SJSA1 (cell line): ENCODE measurements at places on chromosomes 7 and 10. TPM values are rescaled to one million over a fixed set of nuclear protein-coding genes. Genes with fewer than 3 reads are reported as not detected.

DNA sequence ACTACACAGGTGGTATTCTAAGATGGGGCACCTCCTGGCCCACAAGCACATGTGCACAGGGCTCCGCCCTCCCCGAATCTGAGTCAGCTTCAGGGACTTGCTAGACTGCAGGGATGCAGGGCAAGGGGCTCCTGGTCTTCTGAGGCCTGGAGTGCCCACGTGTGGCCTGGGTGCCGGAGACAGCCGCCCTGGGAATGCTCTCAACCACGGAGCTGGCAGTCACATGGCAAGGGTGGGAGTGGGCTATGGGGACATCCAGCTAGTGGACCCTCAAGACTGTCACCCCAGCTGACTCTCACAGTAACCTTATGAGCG lies 42.7 kb downstream of the CFAP46 start:
- H3K4me3 ChIP-seq: no peak overlapping the region
- H3K27me3 ChIP-seq: peaks cover 16% of the 10 kb centered on the region
- no peaks in the 10 kb centered on the region for H3K4me1 ChIP-seq

- H3K4me1 ChIP-seq: no peaks in the 10 kb centered on the region
- H3K27ac ChIP-seq: no peak overlapping the region
- no peak for DNase-seq
- H3K36me3 ChIP-seq: no peaks in the 10 kb centered on the region
- H3K4me3 ChIP-seq: no peak overlapping the region
- H3K27me3 ChIP-seq: peaks cover 6% of the 10 kb centered on the region; the same call in 1 of the 2 replicates
Observed at GRCh38 chr7:159116581-159117339, 27.9 kb downstream of the VIPR2 start.

- H3K36me3 ChIP-seq: no peaks in the 10 kb centered on the region
- H3K4me3 ChIP-seq: no peak overlapping the region
- no peak overlapping the region for H3K27ac ChIP-seq
- no peaks in the 10 kb centered on the region for H3K27me3 ChIP-seq
- no peak for DNase-seq
Observed at GRCh38 chr10:47255033-47255813, 44.8 kb upstream of the GDF10 start.

DNA sequence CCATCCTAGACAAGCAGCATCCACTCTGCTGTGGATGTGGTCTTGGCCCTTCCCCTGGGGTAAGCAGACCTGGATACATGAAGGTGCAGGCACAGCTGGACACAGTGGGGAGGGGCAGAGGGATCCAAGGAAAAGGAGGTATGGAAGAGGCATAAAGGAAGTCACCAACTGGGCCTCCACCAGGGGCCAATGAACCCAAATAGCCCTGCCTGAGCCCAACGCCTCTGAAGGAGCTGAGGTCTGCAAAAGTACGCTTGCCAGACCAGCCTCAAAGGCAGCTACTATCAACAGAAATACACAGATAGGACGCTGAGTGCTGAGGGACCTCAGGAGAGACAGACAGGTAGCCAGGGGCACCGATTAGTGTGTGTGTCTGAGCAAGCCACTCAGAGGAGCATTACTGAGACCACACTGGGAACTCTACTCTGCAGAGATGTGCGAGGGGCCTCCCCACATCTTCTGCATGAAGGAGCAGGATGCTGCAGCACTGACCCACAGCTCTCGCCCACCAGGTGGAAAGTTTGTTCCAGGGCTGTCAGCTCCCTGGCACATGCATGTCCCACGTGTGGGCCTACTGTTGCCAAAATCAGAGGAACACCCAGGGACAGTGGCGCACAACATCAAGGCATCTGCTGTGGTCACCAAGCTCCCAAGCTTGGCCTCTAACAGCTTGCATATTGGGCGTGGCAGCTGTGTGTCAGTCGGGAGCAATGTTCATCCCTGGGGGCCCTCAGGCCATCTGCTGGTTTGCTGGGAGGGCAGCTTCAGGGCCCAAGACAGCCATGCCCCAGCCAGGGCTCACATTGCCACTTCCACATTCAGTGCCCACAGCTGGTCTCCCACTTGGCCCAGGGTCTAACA lies 40.0 kb downstream of the MKI67 start:
- no peaks in the 10 kb centered on the region for H3K4me1 ChIP-seq
- H3K4me3 ChIP-seq: no peak overlapping the region
- H3K27me3 ChIP-seq: no peaks in the 10 kb centered on the region
- no peaks in the 10 kb centered on the region for H3K36me3 ChIP-seq
- H3K27ac ChIP-seq: no peak overlapping the region

- no peak overlapping the region for H3K4me3 ChIP-seq
- no peak overlapping the region for H3K27ac ChIP-seq
- H3K27me3 ChIP-seq: no peaks in the 10 kb centered on the region
- DNase-seq: no peak
- H3K4me1 ChIP-seq: no peaks in the 10 kb centered on the region
- no peaks in the 10 kb centered on the region for H3K36me3 ChIP-seq
Observed at GRCh38 chr10:111709603-111710002, 474.0 kb downstream of the GPAM start.

DNA sequence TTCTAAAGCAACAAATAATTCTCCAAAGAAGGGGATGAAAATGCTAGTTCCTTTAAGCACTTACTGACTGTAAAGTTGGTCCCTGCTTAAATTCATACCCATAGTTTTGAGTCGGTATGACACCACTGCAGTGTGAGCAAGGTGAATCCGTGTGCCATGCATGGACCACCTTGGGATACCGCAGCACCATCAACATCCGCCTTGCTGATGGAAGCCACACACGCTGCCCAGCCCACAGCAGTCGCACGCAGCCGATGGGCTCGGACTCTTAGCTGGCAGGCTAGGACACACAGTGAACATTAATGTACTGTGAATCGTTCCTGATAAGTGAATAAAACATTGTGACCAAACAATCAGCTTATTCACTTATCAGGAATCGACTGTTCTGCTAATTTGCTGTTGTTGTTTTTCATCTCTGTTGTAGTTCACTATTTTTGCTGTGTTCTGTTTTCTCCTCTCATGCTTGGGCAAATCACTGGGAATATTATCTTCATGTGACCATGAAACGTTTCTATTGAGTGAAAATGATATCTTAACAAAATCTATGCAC lies 275.5 kb downstream of the USP6NL start:
- no peak overlapping the region for H3K27ac ChIP-seq
- no peaks in the 10 kb centered on the region for H3K36me3 ChIP-seq
- no peak overlapping the region for H3K4me3 ChIP-seq
- no peak for DNase-seq
- no peaks in the 10 kb centered on the region for H3K27me3 ChIP-seq

- H3K36me3 ChIP-seq: no peaks in the 10 kb centered on the region
- no peak overlapping the region for H3K4me3 ChIP-seq
- no peaks in the 10 kb centered on the region for H3K4me1 ChIP-seq
- 0 out of 2 replicates have a peak, but pooled peaks cover 2% of the 10 kb centered on the region for H3K27me3 ChIP-seq
- H3K27ac ChIP-seq: no peak overlapping the region
- no peak for DNase-seq
Observed at GRCh38 chr7:36972140-36972518, 247.8 kb upstream of the AOAH start.

DNA sequence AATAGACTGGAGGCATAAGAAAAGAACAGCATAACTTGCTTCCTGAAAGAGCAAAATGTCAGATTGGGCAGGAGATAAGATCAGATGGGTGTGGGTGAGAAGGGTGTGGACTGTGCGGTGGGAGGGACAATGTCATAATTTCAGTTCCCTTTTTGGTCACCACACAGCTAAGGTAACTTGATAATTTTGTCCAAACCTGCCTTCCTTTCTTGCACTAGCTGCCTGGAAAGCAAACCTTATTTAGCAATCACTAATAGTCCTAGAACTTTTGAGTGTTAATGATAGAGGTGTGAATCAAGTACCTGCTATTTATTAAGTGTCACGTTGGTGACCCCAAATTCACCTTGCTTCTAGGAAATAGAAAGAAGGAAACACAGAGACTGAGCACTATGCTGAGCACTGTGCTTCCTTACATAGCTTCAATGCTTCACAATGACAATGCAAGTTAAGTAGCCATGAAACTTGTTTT lies 72.4 kb upstream of the SP4 start:
- no peaks in the 10 kb centered on the region for H3K27me3 ChIP-seq
- no peak overlapping the region for H3K4me3 ChIP-seq
- no peaks in the 10 kb centered on the region for H3K4me1 ChIP-seq
- no peak for DNase-seq
- H3K27ac ChIP-seq: no peak overlapping the region
- H3K36me3 ChIP-seq: no peaks in the 10 kb centered on the region

- no peak overlapping the region for H3K27ac ChIP-seq
- no peaks in the 10 kb centered on the region for H3K27me3 ChIP-seq
- H3K4me1 ChIP-seq: no peaks in the 10 kb centered on the region
- H3K4me3 ChIP-seq: no peak overlapping the region
- peaks cover 44% of the 10 kb centered on the region for H3K36me3 ChIP-seq
Observed at GRCh38 chr10:127424594-127425264, 124.4 kb upstream of the NPS start.

DNA sequence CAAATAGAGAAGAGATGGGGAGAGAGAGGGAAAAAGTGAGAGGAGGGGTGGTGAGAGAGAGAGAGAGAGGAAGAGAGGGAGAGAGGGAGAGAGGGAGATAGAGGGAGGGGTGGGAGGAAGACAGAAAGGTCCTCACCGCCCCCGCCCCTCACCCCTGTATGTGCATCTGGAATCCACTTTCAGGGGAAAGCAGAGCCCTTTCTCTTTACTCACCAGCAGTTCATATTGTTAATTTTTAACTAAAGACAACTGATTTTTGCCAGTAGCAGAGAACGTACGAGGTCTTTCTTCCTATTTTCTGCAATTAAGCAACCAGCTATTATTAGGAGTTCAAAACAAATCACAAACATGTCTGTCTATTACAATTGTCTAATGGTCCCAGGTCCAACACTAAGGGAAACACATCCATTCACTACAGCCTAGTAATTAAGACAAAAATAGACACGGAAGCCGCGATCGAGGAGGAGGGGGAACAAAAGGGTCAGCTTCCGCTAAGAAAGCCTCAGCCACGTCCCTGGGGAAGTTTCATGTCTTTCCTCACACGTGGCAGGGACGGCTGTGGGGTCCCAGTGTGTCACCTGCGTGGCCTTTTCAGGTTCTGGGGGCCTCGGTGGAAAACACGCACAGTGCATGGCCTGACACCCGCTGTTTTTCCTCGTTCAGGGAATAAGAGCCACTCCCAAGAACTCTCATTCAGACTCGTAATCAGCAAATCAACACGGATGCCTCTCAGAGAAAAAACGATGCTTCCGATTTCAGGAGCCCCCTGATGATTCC lies 572.0 kb downstream of the PTPRN2 start:
- no peaks in the 10 kb centered on the region for H3K4me1 ChIP-seq
- DNase-seq: peak; percentile 32
- H3K4me3 ChIP-seq: no peak overlapping the region
- H3K36me3 ChIP-seq: no peaks in the 10 kb centered on the region
- no peaks in the 10 kb centered on the region for H3K27me3 ChIP-seq

- H3K27me3 ChIP-seq: no peaks in the 10 kb centered on the region
- no peak for DNase-seq
- H3K4me3 ChIP-seq: no peak overlapping the region
- no peaks in the 10 kb centered on the region for H3K4me1 ChIP-seq
- H3K27ac ChIP-seq: no peak overlapping the region
Observed at GRCh38 chr7:106405697-106406141, 120.9 kb upstream of the NAMPT start.

DNA sequence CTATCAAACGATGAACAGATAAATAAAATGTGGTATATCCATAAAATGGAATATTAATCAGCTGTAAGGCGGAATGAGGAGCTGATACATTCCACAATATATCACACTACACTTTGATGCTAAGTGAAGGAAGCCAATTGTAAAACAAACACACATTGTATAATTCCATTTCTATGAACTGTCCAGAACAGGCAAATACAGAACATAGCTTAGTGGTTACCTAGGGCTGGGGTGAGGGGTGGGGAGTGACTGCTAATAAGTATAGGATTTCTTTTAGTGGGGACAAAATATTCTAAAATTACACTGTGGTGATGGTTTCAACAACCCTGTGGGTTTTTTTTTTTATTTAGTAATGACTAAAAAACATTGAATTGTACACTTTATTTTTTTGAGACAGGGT lies 82.1 kb upstream of the SLC26A5 start:
- H3K36me3 ChIP-seq: no peaks in the 10 kb centered on the region
- H3K4me3 ChIP-seq: no peak overlapping the region
- no peak for DNase-seq

DNA sequence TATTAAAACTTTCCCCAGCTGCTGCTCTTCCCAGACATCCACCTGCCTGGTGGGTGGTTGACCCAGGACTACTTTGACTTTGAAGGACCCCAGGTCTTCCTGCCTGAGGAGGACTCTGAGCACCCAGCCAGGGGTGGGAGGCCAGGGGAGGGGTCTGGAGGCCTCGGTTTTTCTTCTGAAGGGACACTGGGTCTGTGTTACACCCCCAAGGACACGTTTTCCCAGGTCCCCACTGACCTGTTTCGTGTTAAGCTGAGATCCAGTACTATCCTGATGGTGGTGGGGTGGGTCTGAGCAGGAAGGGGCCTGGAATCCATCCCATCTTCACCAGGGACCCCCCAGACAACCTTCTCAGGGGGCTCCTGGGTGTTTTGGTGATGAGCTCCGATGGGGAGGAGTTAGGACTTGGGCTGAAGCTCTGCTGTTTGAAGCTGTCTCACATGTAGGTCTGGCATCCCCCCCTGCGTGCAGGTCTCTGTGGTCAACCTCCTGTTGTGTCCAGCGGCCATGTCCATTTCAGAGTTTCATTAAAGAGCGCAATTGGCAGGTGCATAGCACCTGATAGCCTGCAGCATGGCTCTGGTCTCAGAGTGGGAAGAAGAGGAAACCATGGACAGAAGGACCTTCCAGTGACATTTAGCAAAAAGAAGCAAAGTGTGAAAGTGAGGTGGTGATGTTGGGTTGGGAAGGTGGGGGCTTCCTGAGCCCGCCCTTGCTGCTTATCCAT lies 3.5 kb downstream of the JAKMIP3 start:
- H3K36me3 ChIP-seq: no peaks in the 10 kb centered on the region
- no peaks in the 10 kb centered on the region for H3K27me3 ChIP-seq
- no peak for DNase-seq

GRCh38 chr7:42453931-42454361 lies 216.9 kb upstream of the GLI3 start:
- H3K27ac ChIP-seq: no peak overlapping the region
- H3K4me1 ChIP-seq: no peaks in the 10 kb centered on the region

EN2 gene
- total RNA-seq: 0.11 TPM in 1 of 2 replicates, not detected in the other

TSPAN33 gene
- total RNA-seq: 0.19 and 0.82 TPM in 2 replicates

LRIT1 gene
- total RNA-seq: not detected in 2 replicates

RAMP3 gene
- total RNA-seq: not detected in 2 replicates

USP6NL gene
- 8.1 and 11.5 TPM in 2 replicates for total RNA-seq

OR2A7 gene
- not detected in 2 replicates for total RNA-seq

GPR158 gene
- 0.42 TPM in 1 of 2 replicates, not detected in the other for total RNA-seq

TMEM176B gene
- total RNA-seq: not detected in 2 replicates

ADD3 gene
- 107 and 303 TPM in 2 replicates for total RNA-seq

PPP1R17 gene
- not detected in 2 replicates for total RNA-seq
